AG04449 (cell line): ENCODE measurements at places on chromosomes 2 and 18.

- no peak for DNase-seq
Observed at GRCh38 chr2:173401716-173402326, 47.1 kb downstream of the CDCA7 start.

- DNase-seq, result no peak
Observed at GRCh38 chr2:50749216-50749615, 282.7 kb downstream of the NRXN1 start.

- no peak for DNase-seq
Observed at GRCh38 chr18:64379662-64380061, 230.8 kb upstream of the LINC00305 start.

- DNase-seq, result no peak
Observed at GRCh38 chr2:84858123-84858522, 22.8 kb downstream of the TRABD2A start.

- DNase-seq, result no peak
Observed at GRCh38 chr2:142544173-142544572, 333.3 kb upstream of the KYNU start.

- no peak for DNase-seq
Observed at GRCh38 chr2:69985688-69986087, 24.3 kb upstream of the ASPRV1 start.

- DNase-seq, result peak; percentile 71
Observed at GRCh38 chr2:177397481-177398289, 5.1 kb downstream of the AGPS start.

GRCh38 chr2:235312571-235312970 lies 181.3 kb upstream of the AGAP1 start:
- DNase-seq, result no peak

DNA sequence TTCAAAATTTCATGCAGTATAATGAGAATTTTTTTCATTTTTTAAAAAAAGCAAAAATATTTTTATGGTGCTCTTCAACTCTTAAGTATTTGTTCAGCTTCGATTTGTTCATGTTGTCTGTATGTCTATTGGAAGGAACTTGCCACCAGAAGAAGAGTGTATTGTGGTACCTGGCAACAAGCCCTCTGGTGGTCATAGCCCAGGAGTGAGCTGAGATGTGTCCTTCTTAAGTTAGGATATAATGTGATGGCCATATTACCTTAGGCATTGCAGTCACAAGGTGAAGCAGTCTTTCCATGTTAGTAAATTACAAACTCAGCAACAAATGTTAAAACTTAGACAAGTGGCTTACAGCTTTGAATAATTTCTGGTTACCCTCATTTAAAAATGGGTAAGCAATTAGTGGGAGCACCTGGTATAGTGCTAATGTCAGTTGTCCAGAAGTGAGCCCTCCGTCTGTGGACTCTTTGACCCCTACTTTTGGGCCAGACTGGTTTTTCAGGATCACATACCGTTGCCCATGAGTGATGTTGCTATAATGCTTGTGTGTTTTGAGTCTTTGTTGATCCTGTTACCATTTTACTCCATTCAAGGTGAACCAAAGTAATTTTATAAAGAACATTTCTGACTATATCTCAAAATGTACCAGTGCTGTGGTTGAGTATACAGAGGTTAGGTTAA lies 57.4 kb downstream of the MYO1B start:
- no peak for DNase-seq

- DNase-seq, result no peak
Observed at GRCh38 chr2:191467113-191467512, 210.8 kb upstream of the NABP1 start.

DNA sequence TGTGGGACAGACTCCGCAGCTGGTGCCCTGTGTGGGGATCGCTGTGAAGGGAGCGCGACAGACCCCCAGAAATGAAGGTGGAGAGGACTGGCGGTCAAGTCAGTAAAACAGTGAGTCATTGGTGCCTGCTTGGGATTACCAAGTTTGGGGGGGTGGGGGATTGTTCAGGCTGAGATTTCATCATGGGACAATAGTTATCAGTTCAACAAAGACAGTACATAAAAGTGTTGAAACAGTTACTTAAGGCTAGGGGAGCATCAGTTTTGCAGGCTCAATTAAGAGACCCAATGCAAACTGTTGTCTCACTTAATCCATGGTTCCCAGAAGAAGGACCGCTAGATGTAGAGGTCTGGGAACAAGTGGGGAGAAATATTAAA lies 42.4 kb upstream of the PDK1 start:
- no peak for DNase-seq

DNA sequence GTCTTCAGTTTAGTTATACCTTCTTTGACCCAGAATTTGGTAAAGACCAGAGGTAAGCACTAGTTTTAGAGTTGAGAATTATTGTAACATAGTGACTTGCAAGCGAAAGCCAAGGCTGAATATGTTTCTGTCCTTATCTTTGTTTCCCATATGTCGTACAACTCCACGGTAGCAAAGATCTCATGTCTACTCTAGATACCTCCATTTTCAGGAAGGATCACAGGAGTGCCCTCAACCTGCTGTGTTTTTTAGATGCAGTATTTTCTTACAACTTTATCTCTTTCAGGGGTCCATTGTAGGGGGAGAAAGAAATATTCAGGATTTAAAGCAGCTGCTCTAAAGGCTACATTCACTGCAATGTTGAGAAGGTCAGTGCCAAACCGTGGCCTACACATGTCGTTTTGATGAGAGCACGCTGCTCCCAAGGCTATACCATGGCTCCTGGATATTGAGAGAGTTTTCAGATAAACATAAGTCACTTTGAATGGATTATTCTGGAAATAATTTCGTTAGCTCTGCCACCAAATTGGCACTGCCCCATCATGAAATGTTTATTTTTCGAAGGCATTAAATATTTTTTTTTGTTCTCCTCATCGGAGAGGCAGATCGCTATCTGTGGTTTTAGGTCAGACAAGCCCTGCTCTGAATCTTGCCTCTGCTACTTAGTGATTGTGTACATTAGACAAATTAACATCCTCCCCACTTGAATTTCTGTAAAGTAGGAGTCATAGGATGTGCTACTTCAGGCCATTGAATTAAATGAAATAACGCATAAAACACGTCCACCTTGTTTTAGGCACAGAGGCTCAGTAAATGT lies 2.1 kb downstream of the RHBDD1 start:
- DNase-seq, result no peak
